Stimulated activated CD8-positive, alpha-beta memory T cell treated with anti-CD3 and anti-CD28 coated beads, Interleukin-4, amount 100 ng/mL, for 1 hour (primary cell): ENCODE measurements at places on chromosomes 5 and 9.

GRCh38 chr9:135739271-135740220 is 37.6 kb downstream of the KCNT1 start:
- DNase-seq, result no peak

DNA sequence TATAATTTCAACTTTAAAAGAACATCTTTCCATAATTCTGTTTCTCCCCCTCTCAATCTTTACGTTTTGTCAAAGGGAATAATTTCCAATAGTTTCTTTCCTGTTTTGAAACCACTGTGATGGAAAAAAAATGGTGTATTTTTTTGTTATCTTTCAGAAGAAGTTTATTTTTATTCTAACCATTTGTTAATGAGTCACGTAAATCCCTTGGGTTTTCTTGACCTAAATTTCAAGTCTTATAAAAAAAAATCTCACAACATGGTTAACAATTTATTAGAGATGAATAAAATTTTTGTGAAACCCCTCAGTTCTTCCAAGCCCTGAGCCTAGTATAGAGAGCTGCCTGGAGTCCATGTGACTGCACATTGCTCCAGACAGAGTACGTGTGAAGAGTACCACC is 106.1 kb upstream of the FBXL17 start:
- DNase-seq, result no peak

DNA sequence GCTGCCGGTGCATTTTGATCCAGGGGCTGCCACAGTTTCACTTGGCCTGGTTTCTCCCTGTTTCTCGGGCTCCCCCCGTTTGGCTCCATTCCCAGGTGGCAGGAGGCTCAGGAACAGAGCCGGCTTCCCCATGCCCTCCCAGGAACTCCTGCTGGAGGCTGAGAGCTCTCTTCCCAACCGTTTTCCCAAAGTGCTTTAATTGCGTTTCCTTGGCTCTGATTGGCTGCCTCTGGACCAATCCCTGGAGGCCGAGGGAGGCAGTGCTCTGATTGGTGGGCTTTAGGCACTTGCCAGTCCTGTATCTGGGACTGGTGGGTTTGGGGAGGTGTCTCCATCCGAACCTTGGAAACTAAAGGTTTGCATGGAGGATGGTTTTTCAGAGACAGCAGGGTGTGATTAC is 4.9 kb downstream of the TSPAN17 start:
- DNase-seq, result no peak

DNA sequence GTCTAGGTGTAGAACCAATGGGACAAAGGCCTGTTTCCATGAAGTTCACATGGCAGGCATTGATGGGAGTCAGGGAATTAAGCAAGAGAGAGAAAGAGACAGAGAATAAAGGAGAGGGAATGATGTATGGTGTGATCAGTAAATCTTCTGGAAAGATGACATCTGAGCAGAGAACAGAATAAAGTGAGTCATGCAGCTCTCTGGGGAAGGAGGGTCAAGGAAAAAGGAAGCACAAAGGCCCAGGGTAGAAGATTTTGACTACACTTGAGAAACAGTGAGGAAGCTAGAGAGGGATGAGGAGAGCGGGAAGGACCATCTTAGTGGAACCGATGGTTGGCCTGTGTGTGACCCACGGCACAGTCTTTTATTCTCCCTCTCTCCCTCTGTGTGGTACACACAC is 425.9 kb downstream of the SPOCK1 start:
- DNase-seq, result no peak

DNA sequence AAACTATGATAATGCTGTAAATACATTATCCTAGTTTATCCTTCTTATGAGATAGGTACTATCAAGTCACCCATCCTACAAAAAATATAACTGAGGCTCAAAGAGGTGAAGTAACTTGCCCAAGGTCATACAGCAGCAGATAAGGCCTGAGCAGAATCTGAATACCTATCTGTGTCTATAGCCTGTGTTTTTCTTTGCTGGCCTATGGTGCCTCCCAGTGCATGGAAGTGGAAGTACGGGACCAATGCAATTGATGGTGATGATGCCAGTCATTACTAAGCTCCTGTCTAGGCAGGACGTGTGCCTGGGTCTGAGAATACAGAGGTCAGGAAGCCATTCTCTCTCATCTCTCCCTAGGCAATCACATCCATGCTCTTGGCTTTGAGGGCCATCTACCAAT is 67.8 kb downstream of the FAT2 start:
- DNase-seq, result no peak
